ENCODE measurements at places on chromosomes 12 and 14.

DNA sequence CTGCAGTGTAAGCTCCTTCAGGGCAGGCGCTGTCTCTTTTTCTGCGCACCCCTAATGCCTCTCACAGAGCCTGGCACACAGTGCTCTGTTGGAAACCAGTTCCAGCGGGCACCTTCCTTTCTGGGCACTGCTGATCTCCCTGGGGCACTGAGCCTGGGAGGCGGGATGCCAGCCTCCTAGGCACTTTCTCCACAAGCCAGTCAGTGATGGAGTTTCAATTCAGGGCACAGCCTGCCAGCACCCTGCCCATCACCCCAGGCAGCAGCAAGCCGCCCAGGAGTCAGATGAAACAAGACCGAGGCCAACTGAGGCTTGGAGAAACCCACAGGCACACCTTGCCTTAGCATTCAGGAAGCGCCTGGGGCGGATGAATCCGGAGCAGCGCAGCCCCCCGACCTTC, 5.7 kb upstream of the CTDSP2 start:
- no peak for DNase-seq

- no peak for DNase-seq
These were observed 14.5 kb downstream of the VWF start for GRCh38 chr12:6110006-6110405.

DNA sequence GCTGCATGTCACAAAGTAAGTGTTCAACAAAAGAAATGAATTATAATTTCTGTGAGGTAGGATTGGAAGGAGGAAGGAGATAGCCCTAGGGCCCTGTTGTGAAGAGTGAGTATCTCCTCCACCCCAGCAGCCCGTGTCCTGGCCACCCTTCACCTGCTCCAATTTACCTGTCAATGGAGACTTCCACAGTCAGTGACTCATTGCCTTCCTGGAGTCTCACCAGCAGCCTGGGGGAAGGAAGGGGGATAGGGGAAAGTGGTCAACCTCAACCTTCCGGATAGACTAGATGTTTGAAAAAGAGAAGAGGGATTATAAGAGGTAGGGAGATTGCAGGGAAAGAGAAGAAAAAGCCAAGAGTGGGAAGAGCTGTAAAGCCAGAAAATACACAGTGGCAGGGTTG, 9.2 kb downstream of the STAT2 start:
- no peak for DNase-seq

DNA sequence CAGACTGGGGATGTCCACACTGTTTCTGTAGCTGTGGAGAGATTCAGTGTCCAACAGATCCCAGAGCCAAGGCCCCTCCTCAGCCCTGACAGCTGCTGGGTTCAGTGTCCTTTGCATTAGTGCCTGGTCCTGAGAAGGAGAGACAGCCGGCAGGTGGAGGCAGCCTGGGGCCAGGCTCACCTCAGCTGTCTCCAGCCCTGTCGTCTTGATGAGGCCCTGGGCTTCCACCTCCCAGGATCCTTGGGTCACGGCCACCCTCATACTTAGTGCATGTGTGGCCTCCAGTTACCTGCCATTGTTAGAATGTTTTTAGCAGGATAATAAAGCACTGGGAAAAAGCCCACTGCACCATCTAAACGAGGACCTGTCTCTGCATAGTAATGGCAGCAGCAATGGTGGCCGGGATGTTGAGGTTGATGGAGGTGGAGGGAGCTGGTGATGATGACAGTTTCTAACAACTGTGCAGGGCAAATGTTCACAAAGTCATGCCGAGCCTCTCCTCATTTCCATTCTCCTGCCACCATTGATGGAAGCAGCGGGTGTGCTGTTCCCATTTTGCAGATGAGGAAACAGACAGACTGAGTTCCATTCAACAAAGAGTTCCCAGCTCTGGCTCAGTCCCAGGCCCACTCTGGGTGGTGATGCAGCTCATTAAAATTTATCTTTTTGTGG, 17.7 kb downstream of the ASB2 start:
- DNase-seq: no peak

DNA sequence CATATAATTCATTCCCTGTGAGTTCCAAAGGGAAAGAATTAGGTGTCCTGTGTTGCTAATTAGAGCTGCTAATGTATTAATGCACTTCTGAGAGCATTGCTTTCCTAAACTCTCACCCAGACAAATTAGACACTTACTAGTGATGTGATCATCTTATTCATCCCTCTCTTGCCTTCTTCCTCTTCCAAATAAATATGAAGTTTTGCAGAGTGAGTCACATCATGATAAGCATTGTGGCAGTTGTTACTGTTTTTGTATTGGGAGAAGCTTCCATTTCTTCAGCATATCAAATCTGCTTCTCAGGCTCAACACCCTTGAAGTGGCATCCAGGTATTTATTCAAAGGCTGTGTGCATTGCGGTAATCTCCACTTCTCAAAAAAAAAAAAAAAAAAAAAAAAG, 37.3 kb upstream of the E2F7 start:
- DNase-seq: no peak

- no peak for DNase-seq
These were observed 27.1 kb downstream of the PRKAB1 start for GRCh38 chr12:119695034-119695433.

GRCh38 chr14:72118841-72119240, 186.6 kb downstream of the RGS6 start:
- no peak for DNase-seq
